ENCODE measurements at places on chromosomes 11 and 22.

- DNase-seq, result peak; percentile 26
Measured at GRCh38 chr11:130037058-130037457, 32.6 kb upstream of the APLP2 start.

DNA sequence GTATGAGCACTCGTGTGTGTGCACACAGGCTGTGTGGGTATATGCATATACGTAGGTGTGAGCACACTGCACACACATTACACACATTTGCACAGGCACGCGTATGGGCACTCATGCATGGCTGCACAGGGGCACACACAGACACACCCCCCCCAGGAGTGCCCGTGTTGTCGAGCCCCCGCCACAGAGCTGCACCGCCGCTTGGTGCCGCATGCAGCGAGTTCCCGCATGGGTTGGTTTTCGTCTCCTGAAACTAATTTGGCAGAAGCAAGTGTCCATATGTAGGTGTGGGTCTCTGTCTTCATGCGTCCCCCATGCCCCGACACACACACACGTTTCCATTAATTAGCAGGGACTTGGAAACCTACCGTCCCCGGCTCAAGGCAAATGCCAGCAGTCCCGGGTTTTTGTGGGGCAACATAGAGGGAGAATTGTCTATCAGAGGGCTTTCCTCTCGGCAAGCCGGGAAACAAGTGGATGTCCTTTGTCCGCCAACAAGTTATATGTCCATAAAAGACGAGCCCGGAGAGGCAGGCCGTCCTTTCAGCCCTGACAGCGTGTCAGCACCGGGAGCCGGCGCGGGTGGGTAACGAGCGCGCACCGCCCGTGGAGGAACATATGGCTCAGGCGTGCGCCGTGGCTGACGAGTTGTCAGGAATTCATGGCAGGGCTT is 1291.7 kb downstream of the BRD1 start:
- no peak for DNase-seq

- no peak for DNase-seq
Measured at GRCh38 chr11:115383431-115383830, 120.8 kb downstream of the CADM1 start.

DNA sequence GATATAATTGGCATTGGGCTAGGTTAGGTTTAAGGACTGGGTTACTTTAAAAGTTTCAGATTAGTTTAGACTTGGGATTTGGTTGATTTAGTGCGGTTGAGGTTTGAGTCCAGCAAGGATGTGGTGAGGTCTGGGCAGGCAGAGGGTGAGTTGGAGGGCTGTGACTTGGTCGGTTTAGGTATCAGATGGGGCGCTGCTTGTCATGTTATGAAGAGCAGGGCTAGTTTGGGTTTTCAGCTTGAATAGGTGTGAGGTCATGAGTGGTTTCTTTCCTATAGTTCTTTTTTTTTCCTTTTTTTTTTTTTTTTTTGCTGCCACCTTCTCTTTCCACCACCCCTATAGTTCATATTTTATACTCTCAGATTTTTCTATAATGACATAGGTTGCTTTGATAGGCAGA is 4.8 kb downstream of the CLCF1 start:
- DNase-seq, result no peak

- DNase-seq, result no peak
Measured at GRCh38 chr11:121385688-121386087, 66.4 kb upstream of the SORL1 start.

GRCh38 chr11:57770793-57771192 is 9.2 kb downstream of the CTNND1 start:
- DNase-seq, result no peak
